ENCODE measurements at places on chromosomes 5 and 9.

DNA sequence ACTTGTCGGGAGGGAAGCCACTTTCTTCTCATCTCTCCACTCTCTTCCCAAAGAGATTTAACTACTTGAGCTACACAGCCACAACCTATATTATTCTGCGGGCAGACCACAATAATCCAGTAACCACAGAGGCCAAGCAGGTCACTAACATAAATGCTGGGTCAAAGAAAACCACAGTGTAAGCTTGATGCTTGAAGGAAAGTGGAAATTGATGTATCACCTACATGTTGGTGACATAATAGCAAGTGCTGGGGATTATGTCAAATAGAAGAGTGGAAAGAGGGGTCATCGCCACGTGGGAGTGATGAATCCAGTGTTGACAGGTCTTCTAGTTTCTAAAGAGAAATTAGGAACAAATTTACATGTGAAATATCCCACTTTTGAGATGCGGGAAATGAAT is 40.9 kb downstream of the RFK start:
- DNase-seq = no peak

DNA sequence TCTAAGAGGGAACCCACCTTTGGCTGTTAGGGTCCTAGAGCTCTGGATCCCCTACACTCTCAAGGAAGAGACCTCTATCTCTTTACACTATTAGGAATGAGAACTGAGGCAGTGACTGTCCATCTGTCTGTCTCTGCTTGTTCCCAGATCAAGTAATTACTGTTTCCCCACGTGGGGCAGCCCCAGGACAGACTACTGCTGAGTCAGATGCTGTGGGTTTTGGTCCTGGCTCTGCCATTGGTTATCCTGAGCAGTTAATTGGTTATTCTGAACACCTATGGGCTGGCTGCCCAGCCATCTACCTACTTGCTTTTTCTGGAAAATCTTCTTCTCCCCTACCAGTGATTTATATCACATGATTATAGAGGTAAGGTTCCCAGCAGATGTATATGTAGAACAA is 33.3 kb downstream of the FBXO10 start:
- DNase-seq = no peak

DNA sequence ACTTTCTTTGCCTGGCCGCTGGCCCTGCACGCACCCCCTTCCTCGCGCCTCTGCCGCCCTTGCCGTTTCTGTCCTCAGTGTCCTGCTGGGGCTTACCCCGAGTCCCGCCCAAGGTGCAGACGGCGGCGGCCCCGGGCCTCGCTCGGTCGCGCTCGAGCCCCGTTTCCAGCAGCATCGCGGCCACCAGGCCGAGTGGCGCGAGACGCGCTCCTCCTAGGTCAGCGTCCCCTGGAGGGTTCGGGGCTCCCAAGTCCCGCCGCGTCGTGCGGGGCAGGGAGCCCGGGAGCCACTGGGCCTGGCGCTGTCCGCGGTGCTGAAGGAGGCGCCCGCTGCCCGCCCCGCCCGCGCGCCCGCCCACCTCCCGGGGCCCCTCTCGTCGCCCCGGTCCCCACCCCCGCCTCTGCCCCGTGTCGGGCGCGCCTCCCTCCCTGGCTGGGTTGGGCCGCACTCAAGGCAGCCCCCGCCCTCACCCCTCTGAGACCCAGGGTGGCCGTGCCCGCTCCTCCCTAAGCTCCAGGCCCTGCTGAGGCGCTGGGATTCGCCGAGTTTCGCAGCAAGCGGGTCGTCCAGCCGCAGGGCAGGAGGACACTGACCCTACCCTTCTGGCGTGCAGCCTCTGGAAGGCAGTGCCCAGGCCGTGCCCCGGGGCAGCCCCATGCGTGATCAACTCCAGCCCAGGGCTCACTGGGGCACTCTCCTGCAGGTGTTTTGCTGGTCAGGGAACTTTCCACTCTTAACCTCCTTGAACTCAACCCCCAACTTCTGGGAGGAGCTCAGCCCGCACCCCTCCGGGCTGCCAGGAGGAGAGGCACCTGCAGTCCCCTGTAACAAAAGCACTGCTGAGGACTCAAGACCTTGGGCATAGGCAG is at the start of gene LHX3:
LHX3 (minus strand) TSS at position 291 of the 869 bp plus-strand sequence; CDS start at position 175, 116 bp downstream.
- peak; percentile 41 for DNase-seq

- no peak for DNase-seq
These were observed 5.4 kb downstream of the SYK start for GRCh38 chr9:90807006-90807405.

DNA sequence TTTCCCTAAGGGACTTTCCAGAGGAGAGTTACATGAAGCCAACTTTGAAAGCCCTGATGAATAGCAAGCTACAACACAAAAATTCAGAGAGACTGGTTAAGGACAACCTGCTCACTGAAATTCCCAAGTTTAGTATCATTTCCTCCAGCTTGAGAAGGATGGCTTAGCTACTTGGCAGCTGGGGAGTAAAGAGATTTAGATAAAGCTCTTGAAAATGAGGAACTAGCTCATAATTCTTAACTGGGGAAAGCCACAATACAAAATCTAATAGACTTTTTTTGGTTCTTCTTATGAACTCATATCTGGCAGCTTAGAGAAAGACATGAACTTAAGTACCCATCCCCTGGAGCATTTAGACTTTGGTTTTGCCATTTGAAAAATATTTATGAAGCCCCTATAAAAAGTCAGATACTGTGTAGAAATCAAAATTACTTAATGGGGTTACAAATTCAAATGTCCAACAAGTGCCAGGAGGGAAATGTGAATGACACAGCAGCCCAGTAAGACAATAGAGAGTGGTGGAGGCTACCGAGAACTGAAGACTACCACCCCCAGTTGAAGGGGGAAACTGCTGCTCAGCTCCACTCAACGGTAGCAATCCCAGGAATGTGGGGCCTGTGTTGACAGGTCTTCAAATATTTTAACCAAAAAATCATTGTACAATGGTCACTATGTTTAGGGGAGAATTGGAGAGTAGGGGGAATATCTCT is 79.4 kb upstream of the ADRB2 start:
- DNase-seq = peak; percentile 40

DNA sequence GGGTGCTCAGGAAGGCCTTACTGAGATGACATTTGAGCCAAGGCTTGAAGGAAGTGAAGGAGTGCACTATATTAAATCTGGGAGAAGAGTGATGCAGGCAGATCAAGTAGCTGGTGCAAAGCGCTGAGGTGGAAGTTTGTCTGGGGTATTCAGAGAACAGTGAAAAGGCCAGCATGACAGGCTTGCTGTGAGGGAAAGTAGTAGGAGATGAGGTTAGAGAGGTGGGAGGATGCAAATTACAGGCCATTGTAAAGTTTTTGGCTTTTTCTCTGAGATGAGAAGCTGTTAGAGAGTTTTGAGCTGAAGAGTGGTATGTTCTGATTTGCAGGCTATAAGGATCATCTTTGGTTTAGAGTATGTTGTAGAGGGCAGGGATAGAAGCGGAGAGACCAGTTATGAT is 80.8 kb upstream of the GRHPR start:
- DNase-seq = no peak

- no peak for DNase-seq
These were observed 2.6 kb upstream of the CD14 start for GRCh38 chr5:140635291-140636257.

GRCh38 chr5:173235499-173236394 is 741 bp upstream of the NKX2-5 start:
- no peak for DNase-seq

DNA sequence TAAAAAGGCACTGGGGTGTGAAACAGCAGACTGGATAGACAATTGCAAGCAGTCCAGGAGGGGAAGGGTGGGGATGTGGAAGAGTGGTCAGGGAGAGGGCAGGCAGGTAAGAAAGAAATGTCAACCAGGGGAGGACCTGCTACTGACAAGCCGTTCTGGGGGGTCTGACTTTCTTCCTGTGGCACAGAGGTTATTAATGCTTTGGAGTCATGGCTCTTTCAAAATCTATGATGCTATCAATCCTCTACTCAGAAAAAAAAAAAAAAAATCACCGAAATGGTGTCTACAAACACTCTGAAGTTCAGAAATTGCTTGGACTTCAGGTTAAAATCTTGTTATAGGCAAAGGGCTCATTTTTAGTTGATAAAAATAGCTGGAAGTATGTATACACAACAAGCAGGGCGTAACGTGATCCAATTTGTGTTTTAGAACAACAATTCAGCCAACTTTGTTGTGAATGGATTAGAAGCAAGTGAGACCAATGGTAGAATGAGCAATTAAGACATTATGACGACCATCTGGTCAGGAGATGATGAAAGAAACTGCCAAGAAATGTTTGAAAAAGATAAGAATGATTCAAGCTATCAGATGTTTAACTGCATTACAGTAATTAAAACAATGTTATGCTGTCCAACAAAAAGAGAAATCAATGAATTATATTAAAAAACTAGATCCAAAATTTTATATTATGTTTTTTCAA is 255.2 kb downstream of the DEPDC1B start:
- DNase-seq = no peak

GRCh38 chr5:142317753-142318152 is 7.1 kb downstream of the SPRY4 start:
- no peak for DNase-seq

DNA sequence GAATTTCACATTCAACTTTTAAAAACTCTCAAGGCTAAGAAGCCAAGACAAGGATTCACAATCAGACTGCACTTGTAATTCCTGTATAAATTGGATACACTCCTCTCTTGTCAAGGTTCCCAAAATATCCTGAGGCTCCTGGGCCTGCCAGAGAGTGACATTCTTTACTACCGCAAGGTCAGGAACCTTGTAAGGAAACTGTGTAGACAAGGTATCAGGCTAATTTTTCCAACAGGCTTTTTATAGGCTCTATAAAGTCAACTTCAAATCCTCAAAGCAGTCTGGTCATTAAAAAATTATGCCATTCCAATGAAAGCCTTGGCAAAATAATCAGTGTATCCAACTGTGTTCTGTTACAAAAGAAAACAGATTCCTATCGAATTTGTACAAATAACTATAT is 15.5 kb upstream of the PAIP1 start:
- no peak for DNase-seq

- no peak for DNase-seq
These were observed 408.1 kb downstream of the FAM170A start for GRCh38 chr5:120037451-120037850.

- DNase-seq = no peak
These were observed 592 bp downstream of the UBAP2 start for GRCh38 chr9:34047864-34048726.

- DNase-seq = no peak
These were observed 145.1 kb downstream of the GAPVD1 start for GRCh38 chr9:125406810-125407087.

DNA sequence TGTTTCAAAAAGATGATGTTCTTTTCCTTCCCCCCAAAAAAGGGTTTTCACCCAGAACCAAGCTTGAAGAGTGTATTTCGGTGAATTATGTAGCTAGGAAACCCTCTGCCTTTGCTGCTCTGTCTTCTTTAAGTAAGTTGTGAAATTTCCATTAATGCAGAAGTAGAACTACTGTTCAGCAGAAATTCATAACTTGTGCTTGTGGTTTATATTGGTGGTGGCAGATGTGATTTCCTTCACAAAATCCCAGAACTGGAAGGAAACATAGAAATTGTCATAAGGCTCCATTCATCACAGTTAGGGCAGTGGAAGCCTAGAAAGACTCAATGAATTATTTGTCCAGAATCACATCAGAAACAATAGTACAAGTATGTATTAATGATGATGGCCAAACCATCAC is 42.1 kb upstream of the DAB2 start:
- no peak for DNase-seq

DNA sequence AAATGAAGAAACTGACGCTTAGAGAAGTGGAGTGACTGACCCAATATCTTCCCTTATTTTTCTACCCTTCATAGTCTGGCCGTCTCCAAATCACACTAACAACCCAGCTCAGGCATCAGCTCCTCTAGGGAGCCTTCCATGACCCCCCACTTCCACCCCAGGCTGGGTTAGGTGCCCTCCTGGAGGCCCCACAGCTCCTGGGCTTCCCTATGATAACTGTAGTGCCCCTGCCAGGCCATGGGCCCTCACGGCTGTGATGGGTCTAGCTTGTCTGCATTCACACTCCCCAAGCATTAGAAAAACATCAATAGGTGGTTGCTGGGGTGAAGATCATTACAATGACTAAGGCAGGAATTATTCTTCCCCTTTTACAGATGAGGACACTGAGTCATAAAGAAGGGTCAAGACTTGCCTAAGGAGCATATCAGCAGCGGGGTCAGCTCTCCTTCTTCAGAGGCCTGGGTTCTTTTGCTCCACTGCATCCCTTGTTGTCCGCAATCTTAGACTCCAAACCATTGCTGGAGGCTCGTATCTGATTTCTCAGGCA is 7.3 kb downstream of the CORO2A start:
- DNase-seq = no peak

DNA sequence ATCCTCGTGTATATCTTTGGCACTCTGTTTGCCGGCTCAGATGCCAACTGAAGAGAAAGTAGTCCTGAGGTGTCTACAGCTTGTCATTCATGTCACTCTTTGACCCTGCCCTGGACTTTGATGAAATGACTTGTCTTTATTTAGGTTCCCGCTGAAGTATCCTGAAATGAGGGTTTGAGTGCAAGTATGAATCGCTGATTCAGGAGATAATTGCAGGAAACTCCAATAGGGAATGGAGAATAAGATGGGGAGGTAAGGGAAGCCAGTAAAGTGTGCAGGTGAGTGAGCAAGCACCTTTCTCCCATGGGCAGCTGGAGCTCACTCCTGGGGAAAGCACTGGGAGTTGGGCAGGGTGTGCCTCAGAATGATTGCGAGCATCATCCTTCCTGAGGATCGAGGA is 50.3 kb upstream of the ZFR start:
- no peak for DNase-seq

GRCh38 chr5:57193757-57194413 is 20.0 kb downstream of the GPBP1 start:
- no peak for DNase-seq

DNA sequence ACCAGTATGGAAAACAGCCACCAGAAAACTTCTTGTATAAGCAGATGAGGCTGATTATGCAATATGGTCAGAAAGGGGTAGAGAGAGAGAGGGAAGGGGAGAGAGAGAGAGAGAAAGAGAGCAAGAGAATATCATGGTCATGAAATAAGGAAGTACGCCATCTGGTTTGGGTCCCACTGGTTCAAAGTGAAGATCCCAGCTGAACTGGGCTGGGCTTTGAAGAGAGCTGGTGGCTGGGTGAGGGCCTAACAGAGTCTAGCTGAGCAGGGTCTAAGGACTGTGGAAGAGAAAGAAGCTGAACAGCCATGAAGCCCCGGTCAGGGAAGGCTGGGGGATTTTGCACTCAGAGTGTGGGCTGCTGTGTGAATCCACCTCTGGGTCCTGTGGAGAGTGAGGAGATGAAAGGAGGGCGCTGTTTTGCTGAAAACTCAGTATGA is 14.6 kb downstream of the TRIM14 start:
- DNase-seq = no peak

DNA sequence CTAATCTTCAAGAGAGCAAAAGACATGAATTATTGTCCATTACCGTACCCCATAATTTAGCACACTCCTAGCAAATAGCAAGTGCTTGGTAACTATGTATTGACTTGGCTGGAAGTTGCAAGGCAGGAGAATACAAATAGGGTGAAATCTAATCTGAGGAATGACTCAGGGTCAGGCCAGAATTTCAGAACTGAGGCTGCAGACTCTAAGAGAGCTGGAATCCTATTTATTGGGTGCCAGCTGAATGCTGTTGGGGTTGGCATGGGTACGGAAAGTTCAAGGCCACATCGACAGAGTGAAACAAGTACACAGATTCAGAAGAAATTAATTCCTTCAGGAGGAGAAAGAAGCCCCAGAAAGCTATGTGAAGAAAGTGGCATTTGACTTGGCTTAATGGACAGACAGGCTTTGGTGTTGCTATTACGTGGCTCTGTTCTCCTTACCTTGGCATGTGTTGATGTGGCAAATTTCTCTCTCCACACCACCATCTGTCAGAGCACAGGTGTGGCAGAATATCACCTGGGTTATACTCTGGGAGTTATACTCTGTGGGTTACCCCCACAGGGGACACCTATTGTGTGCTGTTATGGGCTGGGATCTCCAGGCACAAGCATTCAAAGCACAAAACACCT is 20.9 kb upstream of the ASTN2 start:
- no peak for DNase-seq

- DNase-seq = no peak
These were observed 125.8 kb downstream of the DTWD2 start for GRCh38 chr5:118862596-118862995.
